NCI-H2029 treated with DMSO at 0.1 percent for 48 hours (cell line): ENCODE measurements at places on chromosomes 1 and 21.

- DNase-seq = no peak
These were observed 78.9 kb downstream of the CLEC20A start for GRCh38 chr1:178417858-178418257.

DNA sequence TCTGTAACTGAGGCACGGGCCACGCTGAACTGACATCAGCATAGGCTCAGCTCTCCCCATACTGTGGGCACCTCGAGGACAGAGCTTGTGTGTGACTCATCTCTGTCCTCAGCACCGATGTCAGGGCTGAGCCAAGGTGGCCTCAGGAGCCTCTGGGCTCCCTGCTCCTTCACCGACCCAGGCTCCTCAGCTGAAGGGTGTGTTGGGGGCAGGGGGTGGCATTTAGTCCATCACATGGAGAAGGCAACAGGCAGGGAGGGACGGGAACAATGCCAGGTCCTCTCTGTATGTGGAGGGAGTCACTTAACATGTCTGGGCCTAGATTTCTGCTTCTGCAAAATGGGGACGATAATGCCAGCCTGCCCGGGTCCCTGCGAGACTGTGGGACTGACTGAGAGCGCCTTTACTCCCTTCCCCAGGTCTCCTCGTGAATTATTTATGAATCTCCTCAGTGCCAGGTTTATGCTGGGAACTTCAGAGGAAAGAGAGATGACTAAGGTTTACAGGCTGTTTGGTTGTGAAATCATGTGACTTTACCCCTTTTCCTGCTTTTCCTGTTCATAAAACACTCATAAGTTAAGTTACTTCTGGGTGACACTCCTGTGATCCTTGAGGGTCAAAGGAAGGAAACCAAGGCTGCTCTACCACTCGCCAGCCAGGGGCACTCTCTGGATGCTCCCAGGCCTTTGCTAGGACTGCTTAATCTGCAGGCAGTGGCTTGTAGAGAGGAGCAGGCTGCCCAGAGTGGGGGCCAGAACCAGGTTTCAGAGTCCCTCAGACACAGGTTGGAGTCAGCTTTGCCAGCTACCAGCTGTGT, 16.2 kb downstream of the TTC39A start:
- no peak for DNase-seq

DNA sequence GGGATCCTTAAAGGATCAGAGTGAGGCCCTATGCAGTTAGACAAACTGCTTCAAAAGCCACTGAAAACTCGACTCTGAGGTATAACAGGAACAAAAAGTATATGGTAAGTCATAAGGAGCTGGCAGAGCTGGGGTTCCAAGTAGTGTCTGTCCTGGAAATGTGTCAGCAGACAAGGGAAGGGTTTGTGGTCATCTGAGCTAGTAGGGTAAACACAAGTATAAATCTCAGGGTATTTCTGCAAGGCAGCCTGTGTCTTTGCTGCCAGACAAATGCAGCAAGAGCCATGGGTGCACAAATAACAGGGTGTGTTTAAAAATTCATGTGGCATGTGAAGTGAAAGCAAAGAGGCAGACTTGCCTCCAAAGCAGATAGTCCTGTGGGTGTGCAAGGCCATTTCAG, 759.0 kb upstream of the ADAMTS5 start:
- no peak for DNase-seq

GRCh38 chr1:162543228-162543627, 18.3 kb upstream of the UAP1 start:
- DNase-seq = no peak

GRCh38 chr1:238101923-238102322, 211.2 kb upstream of the ZP4 start:
- DNase-seq = no peak

DNA sequence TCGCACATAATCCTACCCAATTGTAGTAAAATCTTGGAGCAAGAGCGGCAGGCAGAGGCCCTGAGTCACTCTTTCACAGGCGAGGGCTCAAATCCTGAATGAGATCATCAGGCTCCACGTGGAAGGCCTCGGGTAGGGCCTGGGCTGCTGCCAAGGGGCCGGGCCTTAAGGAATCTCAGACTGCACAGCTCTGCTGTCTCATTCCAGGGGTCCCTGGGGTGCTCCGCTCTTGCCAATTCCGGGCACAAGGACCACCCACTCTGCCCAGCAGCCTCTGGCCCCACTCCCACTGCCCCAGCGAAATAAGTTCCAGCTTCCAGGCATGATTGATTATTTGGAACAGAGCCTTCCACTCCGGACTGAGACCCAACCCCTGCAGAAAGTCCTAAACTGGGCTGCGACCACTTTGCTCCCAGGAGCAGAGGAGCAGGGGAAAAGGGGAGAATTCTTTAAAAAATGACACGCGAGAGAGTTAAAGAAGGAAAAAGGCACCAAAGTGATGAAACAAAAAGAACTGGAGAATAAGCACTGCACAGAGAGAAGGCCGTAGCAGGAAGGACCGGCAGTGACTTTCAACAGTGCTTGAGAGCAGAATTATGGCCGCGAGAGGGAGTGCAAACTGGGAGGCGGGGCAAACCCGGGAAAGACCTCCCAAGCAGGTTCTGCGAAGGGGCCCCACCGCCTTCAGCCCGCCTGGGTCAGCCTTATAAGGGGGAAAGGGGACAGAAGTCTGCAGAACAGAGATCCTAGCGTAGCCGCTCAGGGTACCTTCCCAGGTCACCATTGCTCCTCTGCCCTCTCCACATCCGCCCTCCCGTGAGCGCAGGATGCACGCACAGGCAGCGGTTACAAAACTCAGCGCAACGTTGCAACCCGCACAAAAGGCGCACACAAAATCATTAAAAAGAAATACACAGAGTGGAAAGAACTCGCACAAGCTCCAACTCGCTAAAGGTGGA, 2.0 kb downstream of the ADAMTS1 start:
- no peak for DNase-seq

DNA sequence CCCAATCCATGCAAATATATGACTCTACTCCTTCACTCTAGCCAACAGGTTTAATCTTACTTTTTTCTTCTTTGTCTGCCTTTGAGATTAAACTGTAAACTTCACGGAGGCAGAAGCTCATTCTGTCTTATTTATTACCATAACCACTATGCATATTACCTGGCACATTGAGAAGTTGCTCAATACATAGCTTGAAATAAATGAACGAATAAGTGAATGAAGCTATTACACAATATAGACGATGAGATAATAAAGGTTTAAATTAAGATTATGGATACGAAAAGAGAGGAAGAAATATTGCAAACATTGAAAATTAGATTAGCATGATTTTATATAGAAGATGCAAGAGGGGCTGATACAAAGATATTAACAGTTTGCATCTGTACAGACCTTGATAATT, 385.1 kb downstream of the LTN1 start:
- no peak for DNase-seq

GRCh38 chr1:203128716-203129500, 1.4 kb downstream of the ADORA1 start:
- no peak for DNase-seq

DNA sequence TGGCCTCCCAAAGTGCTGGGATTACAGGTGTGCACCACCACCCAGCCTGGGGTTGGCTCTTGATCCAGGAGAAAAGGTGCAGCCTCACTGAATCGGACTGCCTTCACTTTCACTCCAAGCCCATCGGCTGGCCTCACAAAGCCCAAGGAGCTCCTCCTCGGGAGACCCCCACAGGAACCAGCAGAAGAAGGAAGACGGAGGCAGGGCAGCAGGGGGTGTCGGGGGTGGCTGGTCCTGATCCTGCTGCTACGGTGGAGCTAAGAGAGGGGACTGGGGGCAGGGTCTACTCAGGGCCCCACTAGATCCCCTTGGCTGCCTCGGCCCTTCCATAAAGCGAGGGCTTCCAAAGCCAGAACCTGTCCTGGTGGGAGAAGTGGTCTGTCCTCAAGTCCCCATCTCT, 93.9 kb downstream of the STUM start:
- DNase-seq = no peak

DNA sequence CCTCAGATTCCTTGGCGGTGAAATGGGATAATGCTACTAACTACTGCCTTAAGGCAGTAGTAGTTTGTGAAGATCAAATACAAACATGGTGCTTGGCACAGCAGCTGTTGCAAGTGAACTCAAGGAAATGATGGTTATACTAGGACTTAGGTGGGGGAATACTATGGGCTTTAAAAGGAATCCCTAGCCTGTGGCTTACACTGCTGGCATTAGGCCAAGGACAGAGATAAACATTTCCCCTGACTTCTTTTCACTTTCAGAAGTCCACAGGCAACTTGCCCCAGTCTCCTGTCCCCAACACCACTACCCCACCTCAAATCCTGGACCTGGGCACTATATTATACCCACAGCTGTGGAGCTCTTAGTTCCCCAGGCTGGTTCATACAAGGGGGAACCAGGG, 13.1 kb upstream of the VAMP4 start:
- DNase-seq = no peak

DNA sequence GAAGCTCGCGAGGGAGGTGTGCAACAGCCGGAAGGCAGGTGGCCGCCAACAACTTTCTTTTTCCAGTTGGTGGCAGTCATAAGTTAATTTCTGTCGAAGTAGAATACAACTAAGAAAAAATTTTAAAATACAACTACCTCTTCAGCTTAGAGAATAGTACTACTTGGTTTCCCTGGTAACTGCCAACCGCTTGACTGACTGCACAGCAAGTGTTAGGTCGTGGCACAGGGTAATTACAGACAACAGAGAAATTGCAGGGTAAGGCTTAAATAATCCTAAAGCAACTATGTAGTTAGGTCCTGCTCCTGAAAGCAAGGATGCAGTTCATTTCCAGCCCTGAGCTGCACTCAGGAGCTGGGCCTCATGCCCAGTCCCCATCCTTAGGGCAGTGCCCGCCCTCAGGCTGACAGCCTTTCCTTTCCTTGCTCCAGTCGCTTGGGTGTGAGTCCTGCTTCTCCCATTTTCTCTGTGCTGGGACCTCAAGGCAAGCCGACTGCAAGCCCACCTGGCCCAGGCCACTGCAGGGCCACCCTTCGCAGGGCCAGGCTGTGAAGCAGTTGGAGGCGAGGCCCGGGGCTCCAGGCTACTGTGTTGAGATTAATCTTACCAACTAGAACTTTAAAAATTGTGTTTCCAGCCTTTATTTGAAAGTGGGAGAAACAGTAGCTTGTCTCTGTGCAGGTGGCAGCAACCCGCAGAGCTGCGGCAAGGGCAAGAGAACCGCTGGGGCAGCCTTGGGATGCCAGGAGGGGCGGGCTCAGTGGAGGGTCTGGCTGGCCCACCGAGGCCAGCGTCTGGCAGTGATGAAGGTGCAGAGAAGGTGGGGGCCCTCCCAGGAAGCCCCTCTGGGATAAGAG, 148.3 kb downstream of the PCBP3 start:
- DNase-seq = no peak

DNA sequence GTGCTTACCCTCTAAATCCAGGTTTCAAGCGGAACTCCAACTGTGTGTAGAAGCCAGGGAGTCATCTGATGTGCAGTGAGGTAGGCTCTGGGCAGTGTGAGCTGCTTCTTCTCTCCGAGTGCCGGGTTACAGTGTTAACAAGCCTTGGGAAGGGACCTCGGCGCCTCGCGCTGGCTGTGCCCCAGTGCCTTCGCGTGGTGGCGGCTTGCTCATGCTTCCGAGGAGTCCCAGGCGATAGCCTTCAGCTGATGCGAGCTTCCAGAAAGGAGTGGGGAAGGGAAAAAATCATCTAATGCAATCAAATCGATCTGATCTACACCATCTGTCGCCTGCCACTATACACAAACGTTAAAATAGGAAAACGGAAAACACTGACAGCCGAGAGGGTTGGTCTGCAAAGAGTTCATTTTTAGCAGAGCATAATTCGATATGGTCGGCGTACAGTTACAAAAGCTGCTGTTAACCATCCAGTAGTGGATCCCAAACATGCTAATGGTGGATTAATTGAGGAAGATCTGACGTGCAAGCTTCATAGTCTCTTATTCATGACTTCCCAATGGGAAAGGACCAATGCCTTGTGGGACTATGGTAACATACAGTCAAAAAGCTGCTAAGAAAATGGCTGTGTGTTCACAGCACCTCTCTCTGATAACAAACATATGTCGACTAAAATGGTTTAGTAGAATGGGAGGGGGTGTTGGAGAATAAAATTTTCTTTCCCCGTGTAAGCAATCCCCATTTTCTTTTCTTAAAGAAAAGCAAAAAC, 128.7 kb upstream of the DPYD start:
- no peak for DNase-seq

- DNase-seq = no peak
These were observed 144.2 kb downstream of the KCNK2 start for GRCh38 chr1:215226757-215227156.

DNA sequence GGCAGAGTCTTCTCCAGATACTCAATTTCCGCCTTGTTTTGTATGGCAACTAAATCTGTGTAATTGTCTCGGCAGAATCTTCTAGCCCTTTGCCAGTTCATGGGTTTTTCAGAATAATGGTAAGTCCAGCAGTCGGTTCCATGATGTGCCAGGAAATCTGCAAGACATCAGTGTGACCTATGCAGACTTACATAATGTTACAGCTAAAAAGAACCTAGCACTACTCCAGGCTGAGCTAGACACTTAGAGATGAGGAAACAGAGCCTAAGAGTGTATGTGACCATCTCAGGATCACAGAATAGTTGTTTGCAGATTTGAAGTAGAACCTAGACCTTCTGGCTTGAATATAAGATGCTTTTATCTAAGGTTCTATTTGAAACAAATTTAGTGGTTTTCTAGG, 2.8 kb downstream of the SELL start:
- no peak for DNase-seq
